Chondrocyte (in vitro differentiated cells): ENCODE measurements at places on chromosomes 12 and 14.

DNA sequence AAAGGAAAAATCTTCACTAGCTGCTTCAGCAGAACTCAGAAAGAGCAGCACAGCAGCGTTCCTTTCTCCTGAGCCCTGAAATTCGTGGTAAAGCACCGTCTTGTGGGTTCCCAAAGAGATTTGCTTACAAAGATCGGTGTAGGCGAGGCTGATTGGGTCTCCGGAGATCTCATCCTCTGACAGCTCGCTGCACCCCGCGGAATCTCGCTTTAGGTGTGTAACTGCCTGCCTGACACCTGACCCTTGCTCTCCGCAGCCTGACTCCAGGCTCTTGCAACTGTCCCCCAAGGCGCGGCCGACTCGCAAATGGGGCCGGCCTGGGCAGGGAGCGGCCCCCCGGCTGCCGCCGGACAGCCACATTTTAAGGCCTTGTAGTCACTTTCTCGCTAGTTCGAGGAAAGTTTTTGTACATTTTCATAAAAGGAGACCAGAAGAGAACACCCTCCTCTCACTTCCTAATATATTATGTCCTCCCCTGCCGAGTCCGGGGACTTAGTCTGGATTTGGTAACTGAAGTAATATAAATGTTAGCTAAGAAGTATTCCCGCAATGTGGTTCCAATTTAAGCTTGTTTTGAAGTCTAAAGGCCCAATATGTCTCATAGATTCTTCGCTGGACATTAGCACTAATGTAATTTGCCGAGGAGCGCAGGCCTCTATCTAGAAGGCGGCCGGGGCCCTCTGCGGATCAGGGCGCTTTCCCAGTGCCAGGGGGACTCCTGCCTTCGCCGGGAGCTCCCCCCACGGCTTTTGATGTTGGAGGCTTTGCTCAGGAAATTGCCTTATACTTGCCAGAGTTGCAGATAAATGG is 177.3 kb upstream of the CDKN3 start:
- no peak for DNase-seq

DNA sequence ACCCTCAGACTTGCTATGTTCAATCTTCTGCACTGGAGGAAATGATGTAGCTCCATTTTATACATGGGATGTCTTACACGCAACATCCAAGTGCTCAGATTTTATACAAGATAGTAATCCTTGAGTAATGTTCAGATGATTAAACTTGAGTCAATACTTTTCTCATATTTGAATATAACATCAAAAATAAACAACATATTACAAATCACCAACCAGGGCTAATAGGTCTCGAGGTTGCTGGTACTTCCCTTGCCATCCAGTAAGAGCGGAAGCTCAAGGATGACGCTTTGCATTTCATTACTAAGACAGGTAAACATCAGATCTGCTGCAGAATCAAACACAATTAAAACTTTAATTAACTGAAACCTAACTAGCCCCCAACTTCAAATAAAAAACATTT is 97.3 kb downstream of the FOXN3 start:
- DNase-seq, result no peak

- DNase-seq, result no peak
These were observed 6.7 kb upstream of the HOXC6 start for GRCh38 chr12:54021432-54022013.

DNA sequence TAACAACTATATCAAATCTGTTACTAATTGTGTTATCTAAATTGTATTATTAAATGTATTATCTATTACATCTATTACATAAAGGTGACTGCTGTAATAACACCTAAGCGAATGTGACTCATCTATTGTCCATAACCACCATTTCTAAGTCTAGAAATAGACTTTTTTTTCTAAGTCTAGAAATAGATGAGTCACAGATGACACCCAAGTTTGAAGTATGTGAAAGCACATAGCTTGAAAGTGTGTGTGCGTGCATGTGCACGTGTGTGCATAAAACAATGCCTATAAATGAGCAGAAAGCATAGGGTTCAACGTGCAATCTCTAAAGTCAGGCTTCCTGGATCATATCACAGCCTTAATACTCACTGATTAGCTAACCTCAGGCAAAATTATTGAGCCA is 451.3 kb upstream of the USP15 start:
- DNase-seq, result no peak
